GM13976 (cell line): ENCODE measurements at places on chromosomes 6 and 20.

GRCh38 chr6:75205776-75206575, at the start of gene COL12A1:
TSS of gene COL12A1 (minus strand) at chr6:75206053. CDS start at chr6:75202792, 3,261 bp downstream.
- DNase-seq = peak; percentile 29

- DNase-seq = no peak
Observed at GRCh38 chr20:38414769-38415450, 20.2 kb downstream of the SNHG17 start.

DNA sequence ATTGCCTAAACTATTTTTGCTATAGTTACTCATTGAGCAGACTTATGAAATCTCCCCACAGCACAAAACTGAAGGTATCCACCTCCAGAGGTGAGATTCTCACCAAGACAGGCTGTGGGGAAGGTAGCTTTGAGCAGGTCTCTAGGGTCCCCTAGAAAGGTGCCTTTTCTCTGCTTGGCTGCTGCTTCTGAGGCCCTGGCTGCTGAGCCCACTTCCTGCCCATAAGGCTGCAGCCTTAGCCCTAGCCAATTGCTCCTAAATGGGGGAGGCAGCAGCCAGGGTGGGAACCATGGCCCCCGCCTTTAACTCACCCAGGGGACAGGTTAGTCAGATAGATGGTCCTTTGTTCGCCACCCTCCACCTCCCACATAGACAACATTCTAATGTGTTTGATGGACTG, 3.6 kb downstream of the NT5E start:
- no peak for DNase-seq

DNA sequence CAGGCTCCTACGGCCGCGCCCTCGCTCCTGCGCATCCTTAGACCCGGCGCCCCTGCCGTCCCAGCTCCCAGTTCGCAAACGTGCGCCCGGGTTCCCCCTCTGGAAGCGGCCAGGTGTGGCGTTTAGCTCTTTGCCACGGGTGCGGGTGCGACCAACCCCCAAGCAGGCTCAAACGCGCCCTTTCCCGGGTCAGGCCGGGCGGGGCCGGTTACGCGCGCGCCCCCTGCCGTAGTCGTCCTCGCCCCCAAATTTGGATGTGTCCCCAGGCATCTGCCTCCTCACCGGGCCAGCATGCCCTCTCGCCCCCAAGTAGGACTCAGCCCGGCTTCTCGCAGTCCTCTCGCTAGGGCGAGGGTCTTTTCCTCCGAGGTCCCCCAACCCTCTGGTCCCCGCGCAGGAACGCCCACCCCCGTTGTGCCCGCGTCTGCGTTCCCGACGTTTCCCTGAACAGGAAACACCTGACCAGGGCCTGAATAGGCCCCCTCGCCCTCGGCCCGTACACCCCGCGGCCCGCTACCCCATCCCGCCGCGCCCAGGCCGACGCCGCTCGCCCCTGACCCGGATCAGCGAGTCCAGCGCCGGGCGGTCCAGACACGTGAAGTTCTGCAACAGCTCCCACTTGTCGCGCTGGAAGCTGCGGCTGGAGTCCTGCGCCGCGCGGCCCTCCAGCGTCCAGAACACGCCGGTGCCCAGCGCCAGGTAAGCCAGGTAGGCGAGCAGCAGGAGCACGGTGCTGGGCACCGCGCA, 520 bp downstream of the KCNK17 start:
- DNase-seq = no peak

- DNase-seq = no peak
Observed at GRCh38 chr6:142953373-142954273, 8.6 kb upstream of the HIVEP2 start.
